ENCODE measurements at places on chromosomes 13 and 19.
A peak's percentile ranks its signal among the peaks of the same experiment; 100 is the strongest.

GRCh38 chr19:3019211-3019854 is 9.7 kb downstream of the TLE2 start:
- DNase-seq, result no peak

DNA sequence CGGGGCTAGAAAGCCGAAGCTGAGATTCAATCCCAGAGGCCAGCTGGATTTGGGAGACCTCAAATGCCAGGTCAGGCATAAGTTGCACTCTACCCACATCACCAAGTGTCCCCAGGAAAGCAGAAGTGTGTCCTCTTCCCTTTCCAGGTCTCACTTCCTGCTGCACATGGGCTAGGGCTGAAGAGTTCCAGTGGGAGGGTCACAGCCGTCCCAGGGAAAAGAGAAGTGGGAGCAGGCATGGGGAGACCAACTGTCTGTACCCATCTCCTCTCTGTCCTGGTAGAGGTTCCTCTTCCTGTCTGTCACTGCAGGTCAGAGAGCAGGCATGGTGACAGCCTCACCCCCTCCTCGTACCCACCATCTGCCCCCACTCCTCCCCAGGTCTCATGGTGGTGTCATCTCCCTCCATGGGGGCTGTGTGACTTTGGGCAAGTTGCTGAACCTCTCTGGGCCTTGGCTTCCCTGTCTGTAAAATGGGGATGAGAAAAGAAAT is 14.8 kb downstream of the AXL start:
- no peak for DNase-seq

DNA sequence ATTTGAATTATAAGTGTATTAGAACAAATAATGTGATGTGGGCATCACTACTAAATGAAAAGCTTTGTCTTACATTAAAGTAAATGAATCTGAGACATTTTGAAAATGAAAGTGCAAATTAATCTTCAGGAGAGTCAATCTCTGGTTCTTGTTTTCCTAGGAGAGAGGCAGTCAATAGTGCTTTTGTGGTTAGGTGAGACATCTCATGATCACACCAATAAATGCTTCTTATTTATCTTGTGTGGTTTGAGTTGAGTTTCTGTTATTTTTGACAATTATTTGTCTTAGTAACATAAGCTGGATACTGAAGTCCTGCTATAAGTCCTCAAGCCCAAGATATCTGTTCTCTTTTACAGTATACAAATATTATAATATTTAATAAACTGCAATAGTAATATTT is 1378.0 kb upstream of the PCDH9 start:
- DNase-seq, result no peak

GRCh38 chr13:100040196-100040595 is 48.7 kb upstream of the PCCA start:
- no peak for DNase-seq

- no peak for DNase-seq
Observed at GRCh38 chr19:18150776-18151624, 2.0 kb upstream of the PIK3R2 start.

DNA sequence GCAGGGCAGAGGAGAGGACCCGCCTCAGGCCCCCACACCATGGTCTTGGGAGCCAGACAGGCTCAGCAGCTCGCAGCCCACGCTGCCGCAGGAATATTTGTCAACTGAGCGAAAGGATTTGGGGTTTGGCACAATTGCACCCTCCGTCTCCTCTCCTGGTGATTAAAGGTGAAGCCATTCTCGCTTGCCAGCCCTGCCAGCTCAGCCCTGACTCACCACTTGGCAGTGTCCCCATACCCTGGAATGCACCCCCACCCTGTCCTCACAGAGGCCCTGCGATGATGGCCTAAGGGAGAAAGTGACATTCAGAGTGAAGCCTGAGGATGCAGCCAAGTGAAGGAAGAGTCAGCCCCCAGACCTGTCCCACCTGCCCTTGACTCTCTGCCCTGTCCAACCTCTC is 18.8 kb downstream of the CYTH2 start:
- DNase-seq, result peak; percentile 54

- no peak for DNase-seq
Observed at GRCh38 chr19:43332058-43332922, 21.2 kb upstream of the CD177 start.

DNA sequence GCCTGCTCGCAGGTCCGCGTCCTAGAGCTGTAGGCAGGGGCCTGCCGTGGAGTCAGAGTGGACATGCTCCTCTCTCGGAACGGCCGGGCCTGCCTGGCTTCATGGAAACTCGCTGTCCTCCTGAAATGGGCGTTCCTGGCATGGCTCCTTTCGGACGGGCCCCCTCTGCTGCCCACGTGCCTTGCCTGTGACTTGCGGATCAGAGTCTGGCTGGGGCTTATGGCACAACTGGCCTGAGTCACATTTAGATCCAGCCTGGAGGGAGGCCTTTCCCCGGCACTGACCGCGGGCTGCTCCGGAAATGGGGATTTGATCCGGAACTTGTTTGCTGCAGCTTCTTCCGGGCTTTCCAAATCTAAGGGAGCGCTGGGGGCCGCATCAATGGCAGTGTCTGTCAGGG is 28.1 kb downstream of the THSD1 start:
- DNase-seq, result no peak

DNA sequence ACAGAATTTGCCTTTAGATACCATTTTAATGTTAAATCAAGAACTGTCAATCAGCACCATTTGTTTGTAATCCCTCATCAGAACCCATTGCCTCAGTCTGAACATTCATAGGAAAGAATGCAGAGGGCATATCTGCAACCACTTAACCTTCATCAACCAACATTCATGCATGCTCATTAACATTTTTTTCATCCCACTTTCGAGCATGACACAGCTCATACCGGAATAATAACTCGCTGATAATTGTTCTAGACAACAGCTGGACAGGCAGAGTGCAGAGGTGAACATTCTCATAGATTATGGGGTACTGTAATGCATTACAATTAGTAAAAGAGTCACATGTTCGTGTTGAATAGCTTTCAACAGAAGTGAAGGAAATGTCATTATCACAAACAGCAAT is 216.8 kb downstream of the DIAPH3 start:
- no peak for DNase-seq

- peak; percentile 38 for DNase-seq
Observed at GRCh38 chr13:29402166-29402636, 193.3 kb downstream of the SLC7A1 start.

GRCh38 chr19:9381361-9381785 is 18.6 kb downstream of the ZNF177 start:
- no peak for DNase-seq

DNA sequence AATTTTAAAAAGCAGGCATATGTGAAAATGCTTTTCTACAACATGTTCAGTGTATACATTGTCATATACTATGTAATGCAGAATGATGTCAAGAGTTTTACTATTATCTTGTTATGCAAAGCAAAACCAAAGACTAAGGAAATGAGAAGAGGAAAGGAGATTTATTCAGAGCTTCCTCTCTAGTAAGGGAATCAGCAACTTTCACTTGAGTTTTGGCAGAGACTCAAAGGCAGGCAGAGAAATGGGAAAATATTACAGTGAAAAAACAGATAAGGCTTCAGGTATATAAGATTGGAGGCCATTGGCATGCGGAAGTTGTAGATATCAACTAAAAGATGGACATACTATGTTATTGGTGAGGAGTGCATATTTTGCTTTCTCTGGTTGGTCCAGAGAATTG is 512.0 kb upstream of the PCDH20 start:
- no peak for DNase-seq

GRCh38 chr13:20331419-20331818 is 99.3 kb upstream of the GJB6 start:
- no peak for DNase-seq

DNA sequence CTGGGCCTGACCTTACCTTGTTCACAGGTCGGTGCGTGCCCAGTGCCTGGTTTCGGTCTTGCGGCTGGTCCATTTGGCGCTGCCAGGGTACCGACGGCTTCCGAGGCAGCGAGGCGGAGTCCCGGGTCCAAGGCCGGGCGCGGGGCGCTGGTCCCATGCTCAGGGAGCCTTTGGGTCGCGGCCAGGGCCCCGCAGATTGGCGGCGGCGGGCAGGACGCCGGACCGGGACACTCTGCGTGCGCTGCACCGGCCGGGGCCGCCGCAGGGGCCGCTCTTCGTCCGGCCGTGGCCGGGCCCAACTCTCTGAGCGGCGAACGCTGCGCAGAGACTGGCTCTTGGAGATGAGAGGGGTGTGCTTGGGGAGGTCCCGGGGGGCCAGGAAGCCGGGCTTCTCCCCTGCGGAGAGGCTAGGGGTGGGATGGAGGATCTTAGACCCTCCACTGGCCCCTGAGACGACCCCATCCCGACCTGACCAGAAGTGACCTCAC is 3.4 kb upstream of the WIZ start:
- DNase-seq, result no peak

DNA sequence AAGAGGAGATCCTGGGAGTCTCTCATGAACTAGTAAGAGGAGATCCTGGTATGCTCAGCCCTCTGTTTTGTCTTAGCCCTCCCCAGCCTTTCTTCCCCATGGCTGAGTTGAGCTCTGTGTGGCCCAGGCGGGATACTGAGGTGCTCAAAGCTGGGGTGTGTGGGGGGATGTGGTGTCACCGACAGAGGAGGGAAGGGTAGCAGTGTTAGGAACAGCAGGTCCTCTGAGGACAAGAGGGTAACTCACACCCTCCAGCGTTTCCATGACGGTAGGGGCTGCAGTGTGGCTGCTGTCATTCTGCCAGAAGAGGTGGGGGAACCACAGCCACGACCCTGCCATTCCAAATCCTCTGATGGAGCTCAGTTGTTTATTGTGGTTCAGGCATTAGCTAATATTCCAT is 691 bp downstream of the KIR2DL4 start:
- DNase-seq, result no peak

- DNase-seq, result no peak
Observed at GRCh38 chr13:91567485-91568207, 169.2 kb downstream of the GPC5 start.

- no peak for DNase-seq
Observed at GRCh38 chr13:93233997-93234416, 7.4 kb downstream of the GPC6 start.

DNA sequence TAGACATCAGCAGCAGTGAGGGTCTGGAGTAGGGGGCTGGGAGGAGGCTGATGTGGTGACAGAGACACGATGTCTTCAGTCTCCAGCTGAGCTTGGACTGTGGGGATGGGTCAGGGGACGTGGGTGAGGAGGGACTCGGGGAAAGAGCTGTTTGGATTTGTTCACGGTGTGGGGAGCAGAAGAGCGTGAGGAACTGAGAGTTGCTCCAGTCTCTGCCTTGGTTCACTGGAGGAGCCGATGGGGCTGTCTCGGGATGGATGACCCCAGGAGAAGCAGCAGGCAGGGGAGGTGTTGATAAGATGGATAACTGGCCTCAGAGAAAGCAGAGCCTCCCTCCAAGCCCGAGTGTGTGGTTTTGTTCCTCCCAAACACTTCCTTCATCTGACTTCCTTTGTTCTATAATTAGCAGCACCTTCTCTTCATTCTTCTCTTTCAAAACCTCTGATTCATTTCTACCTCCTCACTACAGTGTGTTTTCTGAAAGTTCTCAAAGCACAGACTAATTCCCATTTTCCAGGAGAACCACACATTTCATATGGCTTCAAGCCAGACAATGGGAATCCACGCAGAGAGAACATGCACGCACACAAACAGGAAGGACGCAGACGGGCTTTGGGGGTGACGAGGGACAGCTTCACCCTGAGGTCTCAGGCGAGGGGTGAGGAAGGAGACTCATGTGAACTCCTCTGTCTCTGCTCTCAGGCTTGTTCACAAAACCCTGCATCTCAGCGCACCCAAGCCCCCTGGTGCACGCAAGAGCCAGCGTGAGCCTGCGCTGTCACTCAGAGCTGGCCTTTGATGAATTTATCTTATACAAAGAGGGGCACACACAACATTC is 18.6 kb downstream of the LAIR2 start:
- DNase-seq, result no peak

DNA sequence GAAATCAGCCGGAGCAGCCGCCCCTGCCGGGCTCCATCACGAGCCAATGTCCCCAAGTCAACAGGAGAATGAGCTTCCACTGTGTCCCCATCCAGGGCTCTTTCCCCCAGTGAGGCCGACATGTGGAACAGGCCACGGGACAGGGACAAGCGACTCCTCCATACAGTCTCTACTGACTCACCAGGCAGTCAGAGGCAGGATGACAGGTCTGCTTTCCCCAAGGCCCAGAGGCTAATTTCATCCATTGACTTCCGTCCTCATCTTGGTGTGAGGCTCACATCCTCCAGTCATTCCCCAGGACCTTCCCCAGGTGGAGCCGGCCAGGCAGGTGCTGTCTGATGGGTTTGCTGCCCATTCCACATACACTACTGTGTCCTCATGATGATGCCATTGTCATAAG is 3.5 kb downstream of the CEACAM6 start:
- no peak for DNase-seq
